ENCODE measurements at places on chromosomes 12 and 14.

DNA sequence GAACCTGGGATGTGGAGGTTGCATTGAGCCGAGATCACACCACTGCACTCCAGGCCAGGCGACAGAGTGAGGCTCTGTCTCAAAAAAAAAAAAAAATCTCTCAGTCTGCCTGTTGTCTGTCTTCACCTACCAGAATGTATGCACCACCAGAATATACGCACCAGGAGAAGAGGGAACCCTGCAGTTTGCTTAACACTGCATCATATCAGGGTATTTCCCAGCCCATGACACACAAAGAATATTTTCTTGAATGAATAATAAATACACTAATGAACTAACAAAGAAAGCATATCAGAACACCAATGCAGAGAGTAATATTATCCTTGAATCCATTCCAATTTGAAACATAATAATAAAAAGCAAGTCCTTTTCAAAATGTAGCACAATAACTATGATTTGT is 44.2 kb upstream of the FOXN3 start:
- DNase-seq, result no peak

GRCh38 chr12:80936642-80937390 is 918 bp downstream of the LIN7A start:
- DNase-seq, result no peak

DNA sequence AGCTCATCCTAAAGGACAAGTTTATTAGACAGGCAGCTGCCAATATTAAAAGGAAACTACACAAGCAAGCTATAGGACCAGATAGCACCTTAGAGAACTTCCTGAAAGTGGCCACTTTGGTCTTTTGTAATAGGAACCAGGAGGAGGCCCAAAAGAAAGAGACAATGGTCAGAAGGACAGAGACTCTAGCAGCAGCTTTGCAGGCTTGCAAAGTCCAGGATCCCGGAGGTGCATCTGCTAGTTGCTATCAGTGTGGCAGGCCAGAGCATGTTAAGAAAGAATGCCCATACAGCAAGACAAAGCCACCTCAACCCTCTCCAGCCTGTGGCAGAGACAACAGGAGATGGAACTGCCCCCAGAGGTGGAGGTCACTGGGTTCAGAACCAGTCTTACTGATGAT is 23.4 kb downstream of the APOBEC1 start:
- no peak for DNase-seq

- no peak for DNase-seq
Measured at GRCh38 chr12:70724444-70724843, 87.2 kb upstream of the PTPRB start.

- DNase-seq, result no peak
Measured at GRCh38 chr12:83040339-83040738, 353.6 kb downstream of the TMTC2 start.

- no peak for DNase-seq
Measured at GRCh38 chr14:51653079-51653774, 1.5 kb downstream of the FRMD6 start.

GRCh38 chr14:34710744-34711143 is 3.6 kb downstream of the CFL2 start:
- DNase-seq, result no peak

DNA sequence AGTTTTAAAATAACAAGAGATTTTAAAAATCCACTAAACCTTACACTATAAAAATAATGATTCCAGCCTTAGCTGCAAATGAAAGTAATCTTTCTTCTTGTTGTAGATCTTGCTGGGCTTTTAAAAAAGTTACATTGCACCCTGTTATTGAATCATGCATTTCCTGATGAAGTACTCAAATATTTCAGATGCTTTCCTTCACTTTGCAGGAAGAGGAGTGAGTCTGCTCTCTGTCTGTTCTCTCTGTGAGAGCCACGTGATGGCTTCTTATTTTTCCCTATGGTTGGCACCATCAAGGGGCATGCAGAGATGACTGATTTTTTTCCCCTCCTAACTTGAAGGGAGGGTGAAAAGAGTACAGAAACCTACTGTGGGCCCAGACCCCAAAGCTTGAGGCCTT is 262.7 kb downstream of the ATP23 start:
- DNase-seq, result no peak

DNA sequence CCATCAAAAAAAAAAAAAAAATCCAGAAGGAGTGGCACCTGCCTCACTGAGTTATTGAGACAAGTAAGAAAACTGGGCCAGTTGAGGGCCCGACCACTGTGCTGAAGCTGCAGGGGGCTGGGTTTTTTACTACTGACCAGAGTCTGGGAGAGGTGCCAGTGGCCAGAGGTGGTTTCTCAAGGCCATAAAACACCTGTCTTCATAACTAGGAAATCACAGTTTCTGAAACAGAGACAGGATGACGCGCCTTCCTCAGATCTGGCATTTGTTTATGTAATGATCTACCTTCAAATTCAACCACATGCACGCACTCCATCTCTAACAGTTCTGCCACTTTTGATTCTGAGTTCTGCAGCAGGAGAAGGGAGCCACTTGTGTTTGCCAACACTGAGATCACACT is 12.7 kb downstream of the TSPAN11 start:
- no peak for DNase-seq

- no peak for DNase-seq
Measured at GRCh38 chr14:104972301-104973134, 5.7 kb downstream of the AHNAK2 start.

DNA sequence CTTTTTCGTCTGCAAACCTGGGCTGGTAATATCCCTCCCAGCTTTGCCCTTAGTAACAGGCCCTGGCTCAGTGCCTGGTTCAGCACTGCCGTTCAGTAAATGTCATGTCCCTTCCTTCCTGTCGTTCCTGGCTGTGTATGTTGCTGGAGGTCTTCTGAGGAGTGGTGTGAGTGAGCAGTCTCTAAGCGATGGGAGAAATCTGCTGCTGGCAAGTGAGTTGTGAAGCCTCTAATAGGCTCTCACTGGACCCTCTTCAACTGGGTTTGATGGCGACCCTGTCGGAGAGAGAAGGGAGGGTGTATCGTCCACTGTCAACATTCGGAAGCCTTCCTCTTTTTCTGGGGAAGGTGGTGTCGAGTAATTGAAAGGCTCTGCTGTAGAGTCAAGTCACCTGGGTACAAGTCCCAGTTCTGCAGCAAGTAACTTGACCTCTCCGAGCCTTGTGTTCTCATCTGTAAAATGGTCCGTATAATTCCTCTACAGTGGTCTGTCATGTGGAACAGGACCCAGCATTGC is 62.8 kb downstream of the HRK start:
- no peak for DNase-seq

GRCh38 chr12:31585271-31585670 is 5.7 kb downstream of the DENND5B start:
- DNase-seq, result no peak

DNA sequence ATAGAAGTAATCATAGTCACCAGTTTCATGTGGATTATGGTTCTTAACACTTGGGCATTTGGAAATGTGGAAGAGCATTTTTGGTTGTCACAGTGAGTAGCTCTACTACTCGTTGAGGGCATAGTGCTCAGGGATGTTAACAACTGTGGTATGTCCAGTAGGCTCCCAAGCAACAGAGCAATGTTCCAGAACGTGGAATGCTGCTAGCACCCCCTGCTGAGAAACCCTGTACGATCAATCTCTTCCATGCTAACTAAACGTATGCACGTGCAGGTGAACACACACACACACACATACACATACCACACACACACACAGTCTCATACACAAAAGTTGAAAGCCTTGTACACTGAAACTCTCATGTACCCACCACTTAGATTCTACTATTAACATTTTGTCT is 16.6 kb upstream of the GNPTAB start:
- no peak for DNase-seq

- no peak for DNase-seq
Measured at GRCh38 chr12:43891856-43892574, 56.1 kb downstream of the TMEM117 start.

GRCh38 chr14:91867316-91867988 is at the start of gene TC2N:
Gene TC2N (minus strand): TSS chr14:91867536. CDS start chr14:91813769, 53,767 bp downstream.
- peak; percentile 45 for DNase-seq

DNA sequence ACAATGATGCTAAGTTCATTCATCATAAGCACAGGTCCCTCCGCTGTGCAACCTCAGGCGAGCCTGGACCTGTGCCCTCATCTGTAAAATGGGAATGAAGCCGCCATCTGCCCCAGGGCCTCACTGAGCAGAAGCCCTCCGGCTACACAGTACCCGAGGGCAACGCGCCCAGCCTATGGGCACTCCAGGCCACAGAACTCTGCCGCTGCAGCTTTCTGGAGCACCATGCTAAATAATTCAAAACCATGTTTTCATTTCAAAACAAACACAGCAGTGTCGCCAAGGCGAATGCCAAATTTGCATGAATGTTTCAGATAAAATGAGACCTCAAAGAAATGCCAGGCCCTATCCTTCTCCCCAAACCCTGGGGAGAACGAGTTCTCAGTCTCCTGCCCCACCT is 4.0 kb downstream of the NCOR2 start:
- no peak for DNase-seq

DNA sequence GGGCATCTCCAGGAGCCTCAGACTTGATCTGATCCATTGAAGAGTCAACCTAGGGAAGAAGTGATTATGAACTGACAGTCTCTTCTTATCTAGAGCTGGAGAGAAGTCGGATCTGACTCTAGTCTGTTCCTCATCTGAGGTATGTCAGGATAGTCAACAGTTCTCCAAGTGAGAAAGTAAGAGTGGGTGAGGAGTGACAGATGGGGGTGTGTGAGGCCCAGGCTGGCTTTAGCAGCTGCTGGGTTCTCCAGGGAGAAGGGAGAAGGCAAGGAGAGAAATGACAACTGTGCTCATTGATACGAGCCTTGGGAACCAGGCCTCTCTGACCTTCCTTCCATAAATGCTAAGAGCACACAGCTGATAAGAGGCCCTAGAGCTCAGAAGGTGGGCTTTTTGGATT is 53.3 kb downstream of the IRAK3 start:
- DNase-seq, result no peak

DNA sequence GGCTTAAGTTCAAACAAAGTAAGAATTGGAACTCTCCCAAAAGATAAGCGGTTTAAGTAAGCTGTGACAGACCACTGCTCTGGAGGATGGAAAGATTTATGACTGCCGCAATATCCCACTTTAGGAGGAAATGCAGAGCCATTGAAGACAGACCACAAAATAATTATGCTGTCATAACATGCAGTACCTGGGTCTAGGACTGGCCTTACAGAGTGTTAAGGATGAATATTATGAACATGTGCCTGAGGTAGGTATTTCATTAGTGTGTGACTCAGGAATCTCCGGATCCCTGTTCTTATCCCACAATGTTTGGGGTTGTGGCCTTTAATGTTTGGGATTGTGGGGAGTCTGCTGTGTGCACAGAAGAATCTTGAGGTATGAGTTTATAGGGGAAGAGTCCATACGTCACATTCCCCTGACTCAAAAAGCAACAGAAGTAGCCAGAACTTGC is 114.9 kb downstream of the SAMD4A start:
- no peak for DNase-seq

- DNase-seq, result peak; percentile 32
Measured at GRCh38 chr12:40224439-40225291, at the start of gene LRRK2. Gene LRRK2 (plus strand): TSS chr12:40224997. CDS start chr12:40225132, 135 bp downstream.

- DNase-seq, result no peak
Measured at GRCh38 chr14:50366115-50366514, 30.6 kb downstream of the CDKL1 start.

- DNase-seq, result no peak
Measured at GRCh38 chr12:51994959-51995358, 11.8 kb upstream of the TAMALIN start.

DNA sequence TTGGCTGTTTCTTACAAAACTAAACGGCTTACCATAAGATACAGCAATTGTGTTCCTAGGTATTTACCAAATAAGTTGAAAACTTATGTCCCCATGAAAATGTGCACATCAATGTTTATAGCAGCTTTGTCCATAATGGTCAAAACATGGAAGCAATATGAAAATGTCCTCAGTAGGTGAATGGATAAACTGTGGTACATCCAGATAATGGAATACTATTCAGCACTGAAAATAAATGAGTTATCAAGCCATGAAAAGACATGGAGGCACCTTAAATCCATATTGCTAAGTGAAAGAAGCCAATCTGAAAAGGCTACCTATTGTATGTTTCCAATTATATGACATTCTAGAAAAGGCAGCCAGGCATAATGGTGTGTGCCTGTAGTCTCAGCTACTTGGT is 40.7 kb downstream of the CFL2 start:
- no peak for DNase-seq

GRCh38 chr12:90331821-90332220 is 623.2 kb downstream of the CCER1 start:
- DNase-seq, result no peak

GRCh38 chr12:121764808-121765207 is 28.7 kb downstream of the RHOF start:
- DNase-seq, result no peak

DNA sequence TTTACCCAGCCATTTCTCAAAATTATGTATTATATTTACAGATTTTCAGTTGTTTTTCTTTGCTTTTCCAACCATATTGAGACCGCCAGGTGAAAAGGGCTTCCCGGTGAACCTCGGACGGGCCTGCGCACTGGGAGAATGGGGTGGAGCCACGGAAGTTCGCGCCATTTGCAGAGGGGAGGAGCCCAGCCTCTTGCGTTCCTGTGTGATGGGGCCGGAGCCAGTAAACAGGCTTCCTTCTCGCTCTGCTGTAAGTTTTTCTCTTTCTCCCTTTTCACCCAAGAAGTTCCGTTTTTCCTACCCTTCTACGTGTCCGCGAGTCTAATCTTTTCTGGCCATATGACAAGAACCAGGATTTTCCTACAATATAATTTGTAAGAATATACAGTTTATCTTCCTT is 1108.8 kb upstream of the SEL1L start:
- DNase-seq, result no peak

DNA sequence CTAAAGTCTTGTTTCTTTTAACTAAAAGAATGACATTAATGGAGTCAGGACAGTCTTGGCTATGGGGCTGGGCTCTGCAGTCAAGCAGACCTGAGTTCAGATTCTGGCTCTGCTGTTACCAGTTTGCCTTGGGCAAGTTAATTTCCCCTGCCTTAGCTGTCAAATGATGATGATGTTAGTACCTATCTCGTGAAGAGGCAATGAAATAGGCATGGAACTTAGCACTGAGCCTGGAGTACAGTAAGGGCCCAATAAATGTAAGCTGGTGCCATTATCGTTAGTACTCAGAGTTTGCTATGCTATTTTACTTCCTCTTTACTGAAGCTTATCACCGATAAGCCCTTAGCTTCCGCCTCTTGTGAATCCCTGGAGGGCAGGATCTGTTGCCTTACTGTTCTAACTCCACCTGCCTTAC is 8.5 kb downstream of the FBXW8 start:
- no peak for DNase-seq

DNA sequence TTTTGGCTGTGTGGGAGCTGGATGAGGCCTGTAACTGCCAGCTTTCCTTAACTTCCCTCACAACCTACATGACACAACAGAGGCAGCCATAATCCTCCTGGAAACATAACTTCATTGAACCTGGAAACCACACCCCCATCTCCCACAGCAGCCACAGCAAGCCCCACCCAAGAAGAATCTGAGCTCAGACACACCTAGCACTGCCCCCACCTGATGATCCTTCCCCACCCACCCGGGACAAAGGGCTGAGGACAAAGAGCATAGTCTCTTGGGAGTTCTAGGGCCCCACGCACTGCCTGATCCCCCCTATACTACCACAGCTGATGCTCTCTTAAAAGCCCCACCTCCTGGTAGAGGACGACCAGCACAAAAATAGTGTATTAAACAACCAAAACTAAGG is 29.6 kb upstream of the TSPAN8 start:
- DNase-seq, result no peak
